ENCODE measurements at places on chromosomes 1 and 21. TPM values are rescaled to one million over a fixed set of nuclear protein-coding genes. Genes with fewer than 3 reads are reported as not detected.

OXCT2 gene
- 0.87 TPM for total RNA-seq

IGSF21 gene
- 2.6 TPM for total RNA-seq

HSD17B7 gene
- total RNA-seq: 8.9 TPM

VASH2 gene
- total RNA-seq: 3.0 TPM

RGS8 gene
- not detected for total RNA-seq

DCDC2B gene
- not detected for total RNA-seq

BACE2 gene
- 25.8 TPM for total RNA-seq

RGS7 gene
- total RNA-seq: not detected

PPM1J gene
- 0.61 TPM for total RNA-seq

GPR37L1 gene
- not detected for total RNA-seq

RAB7B gene
- total RNA-seq: 6.0 TPM

SH3BGR gene
- 3.4 TPM for total RNA-seq

EPHA8 gene
- total RNA-seq: not detected

S100A8 gene
- 674 TPM for total RNA-seq

NPR1 gene
- 156 TPM for total RNA-seq

DENND2D gene
- total RNA-seq: 33.0 TPM

NUF2 gene
- 0.29 TPM for total RNA-seq

RNU1-2 gene
- 6,165 TPM for total RNA-seq

CD1E gene
- total RNA-seq: not detected

HJV gene
- not detected for total RNA-seq

CFHR1 gene
- total RNA-seq: 1.8 TPM

GBP1 gene
- 21.5 TPM for total RNA-seq

WNT3A gene
- not detected for total RNA-seq

FAM72C gene
- total RNA-seq: 0.19 TPM

DAB1 gene
- 1.9 TPM for total RNA-seq

TMPRSS2 gene
- 0.61 TPM for total RNA-seq

NFASC gene
- total RNA-seq: 11.5 TPM

S100A2 gene
- 0.58 TPM for total RNA-seq

PKLR gene
- total RNA-seq: not detected

EXTL1 gene
- total RNA-seq: not detected

SPATA17 gene
- total RNA-seq: not detected

PPT1 gene
- 94.0 TPM for total RNA-seq

C1orf185 gene
- not detected for total RNA-seq

RBM11 gene
- not detected for total RNA-seq

PRAMEF4 gene
- total RNA-seq: not detected

OR2G6 gene
- total RNA-seq: not detected

ASTN1 gene
- 0.32 TPM for total RNA-seq

CTSS gene
- 173 TPM for total RNA-seq

HSPA6 gene
- total RNA-seq: 6.8 TPM

REN gene
- total RNA-seq: 1.3 TPM

FCER1G gene
- 176 TPM for total RNA-seq

STUM gene
- 1.8 TPM for total RNA-seq

SRGAP2B gene
- total RNA-seq: 46.1 TPM

LCE2B gene
- not detected for total RNA-seq

Data from mesenteric fat pad (tissue), 1 donor.